ENCODE measurements at places on chromosomes 12 and 14.
A peak's percentile ranks its signal among the peaks of the same experiment; 100 is the strongest.

DNA sequence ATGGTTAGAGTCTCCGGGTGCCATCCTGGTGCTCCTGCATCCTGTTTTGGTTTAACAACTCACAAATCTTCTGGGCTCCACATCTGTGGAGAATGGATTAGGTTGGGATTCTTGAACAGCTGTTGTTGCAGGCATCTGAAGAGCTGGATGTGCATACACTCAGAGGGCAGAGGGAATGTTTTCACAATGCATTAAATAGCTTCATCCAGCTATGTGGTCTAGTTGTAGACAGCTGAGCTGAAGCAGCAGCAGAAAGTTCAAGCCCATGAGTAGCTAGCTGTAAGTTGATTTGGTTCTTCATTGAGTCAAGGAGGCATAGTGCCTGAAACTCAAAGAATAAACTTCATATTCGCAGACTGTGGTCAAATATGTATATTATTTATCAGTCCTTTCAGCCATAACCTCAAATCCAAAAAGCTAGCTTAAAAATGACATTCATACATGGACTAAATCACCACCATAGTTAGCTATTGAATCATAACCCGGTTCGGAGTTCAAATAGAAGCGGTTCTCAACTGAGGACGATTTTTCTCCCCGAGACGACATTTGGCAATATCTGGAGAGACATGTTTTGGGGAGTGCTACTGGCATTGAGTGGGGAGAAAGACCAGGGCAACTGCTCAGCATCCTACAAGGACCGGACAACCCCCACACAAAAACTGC, 858 bp upstream of the ANKRD13A start:
- DNase-seq, result peak; percentile 30

GRCh38 chr12:127685491-127685890, 581.5 kb upstream of the TMEM132C start:
- peak; percentile 93 for DNase-seq

GRCh38 chr12:46608431-46609272, 217.1 kb downstream of the SLC38A4 start:
- no peak for DNase-seq

DNA sequence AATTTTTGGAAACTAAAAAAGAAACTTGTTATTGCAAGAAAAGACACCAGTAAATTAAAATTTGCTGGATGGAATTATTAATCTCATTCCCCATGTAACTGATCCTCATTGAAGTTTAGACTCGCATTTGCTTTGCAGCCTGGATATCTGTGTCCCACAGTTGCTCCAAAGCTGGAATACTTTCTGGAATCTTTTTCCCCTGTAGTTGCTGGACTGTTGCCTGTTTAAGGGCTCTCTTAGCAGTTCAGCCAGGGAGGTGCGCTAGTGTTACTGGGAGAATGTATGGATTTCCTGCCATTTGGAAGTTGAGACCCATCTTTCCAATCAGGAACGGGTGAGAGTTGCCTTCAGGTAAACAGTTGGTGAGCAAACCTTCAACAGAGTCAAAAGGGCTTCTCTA, 20.3 kb downstream of the BCL2L14 start:
- no peak for DNase-seq

DNA sequence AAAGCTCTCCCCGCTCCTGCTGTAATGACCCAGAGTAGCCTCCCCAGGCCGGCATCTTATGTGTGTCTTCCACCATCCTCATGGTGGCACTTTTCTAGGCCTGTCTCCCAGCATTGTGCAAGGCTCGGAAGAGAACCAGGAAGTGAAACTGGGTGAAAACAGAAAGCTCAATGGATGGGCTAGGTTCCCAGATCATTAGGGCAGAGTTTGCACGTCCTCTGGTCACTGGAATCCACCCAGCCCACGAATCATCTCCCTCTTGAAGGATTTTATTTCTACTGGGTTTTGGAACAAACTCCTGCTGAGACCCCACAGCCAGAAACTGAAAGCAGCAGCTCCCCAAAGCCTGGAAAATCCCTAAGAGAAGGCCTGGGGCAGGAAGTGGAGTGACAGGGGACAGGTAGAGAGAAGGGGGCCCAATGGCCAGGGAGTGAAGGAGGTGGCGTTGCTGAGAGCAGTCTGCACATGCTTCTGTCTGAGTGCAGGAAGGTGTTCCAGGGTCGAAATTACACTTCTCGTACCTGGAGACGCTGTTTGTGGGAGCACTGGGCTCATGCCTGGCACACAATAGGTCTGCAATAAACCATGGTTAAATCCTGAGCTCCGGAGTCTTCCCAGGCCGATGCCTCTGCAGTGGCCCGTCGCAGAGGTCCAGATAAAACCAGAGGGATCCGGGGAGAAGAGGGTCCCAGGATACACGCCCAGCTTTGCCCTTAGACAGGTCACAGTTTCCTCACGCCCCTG, 15.6 kb downstream of the ACVRL1 start:
- no peak for DNase-seq

- no peak for DNase-seq
These were observed 18.4 kb upstream of the OR6S1 start for GRCh38 chr14:20659813-20660395.

DNA sequence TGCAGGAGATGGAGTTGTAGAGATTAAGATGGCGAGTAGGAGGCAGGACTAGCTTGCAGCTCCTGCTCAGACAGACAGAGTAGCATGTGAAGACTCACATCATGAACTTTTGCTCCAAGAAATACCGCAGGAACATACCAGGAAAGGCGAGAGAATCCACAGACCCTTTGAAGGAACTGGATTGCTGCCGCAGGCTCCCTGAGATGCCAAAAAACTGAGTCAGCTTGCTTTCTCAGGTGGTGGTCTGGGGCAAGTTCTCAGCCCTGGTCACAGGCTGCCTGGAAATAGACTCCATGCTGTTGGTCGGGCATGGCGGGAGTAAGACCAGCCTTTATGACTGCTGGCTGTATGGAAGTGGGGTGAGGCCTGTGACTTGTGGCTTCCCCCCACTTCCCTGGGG, 163.6 kb upstream of the NAV3 start:
- DNase-seq, result no peak

GRCh38 chr12:130634866-130635265, 81.2 kb downstream of the RIMBP2 start:
- no peak for DNase-seq

- DNase-seq, result no peak
These were observed 40.0 kb downstream of the PACS2 start for GRCh38 chr14:105354541-105354940.

DNA sequence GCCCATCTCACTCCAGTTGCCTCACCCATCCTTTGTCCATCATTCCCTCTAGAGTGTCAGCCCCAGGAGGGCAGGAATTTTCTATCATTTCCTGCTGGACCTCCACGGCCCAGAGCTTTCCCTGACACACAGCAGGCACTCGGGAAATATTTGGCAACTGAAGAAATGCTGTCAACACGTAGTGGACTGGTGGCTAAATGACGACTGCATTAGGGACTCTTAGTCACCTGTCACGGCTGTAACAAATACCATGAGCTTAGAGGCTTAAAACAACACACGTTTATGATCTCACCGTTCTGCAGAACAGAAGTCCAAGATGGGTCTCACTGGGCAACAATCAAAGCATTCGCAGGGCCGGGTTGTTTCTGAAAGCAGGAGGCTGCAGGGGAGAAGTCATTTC, 91.3 kb downstream of the PHETA1 start:
- DNase-seq, result no peak

- DNase-seq, result no peak
These were observed 269.2 kb upstream of the DAAM1 start for GRCh38 chr14:58919217-58919616.

DNA sequence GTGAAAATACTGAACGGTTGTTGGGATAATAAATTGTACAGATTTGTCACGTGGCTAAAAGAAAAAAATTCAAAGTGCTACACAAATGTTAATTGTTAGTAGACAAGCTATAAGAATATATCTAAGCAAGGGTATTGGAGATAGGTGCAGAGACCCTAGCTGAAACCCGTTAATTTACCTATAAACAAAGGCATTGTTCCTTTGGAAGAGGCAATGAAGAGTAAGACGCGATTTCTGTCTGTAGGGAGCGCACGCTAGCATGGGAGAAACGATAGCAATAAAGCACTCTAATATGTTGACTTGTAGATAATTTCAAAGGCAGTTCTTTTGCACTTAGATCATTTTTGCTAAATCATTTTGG, 565 bp downstream of the CCDC77 start:
- peak; percentile 44 for DNase-seq

- DNase-seq, result peak; percentile 78
These were observed 91.0 kb downstream of the LRRC74A start for GRCh38 chr14:76917158-76917596.

- no peak for DNase-seq
These were observed 94.5 kb upstream of the PELI2 start for GRCh38 chr14:56023661-56024081.

GRCh38 chr12:132523576-132524331, 33.8 kb downstream of the FBRSL1 start:
- peak; percentile 77 for DNase-seq

DNA sequence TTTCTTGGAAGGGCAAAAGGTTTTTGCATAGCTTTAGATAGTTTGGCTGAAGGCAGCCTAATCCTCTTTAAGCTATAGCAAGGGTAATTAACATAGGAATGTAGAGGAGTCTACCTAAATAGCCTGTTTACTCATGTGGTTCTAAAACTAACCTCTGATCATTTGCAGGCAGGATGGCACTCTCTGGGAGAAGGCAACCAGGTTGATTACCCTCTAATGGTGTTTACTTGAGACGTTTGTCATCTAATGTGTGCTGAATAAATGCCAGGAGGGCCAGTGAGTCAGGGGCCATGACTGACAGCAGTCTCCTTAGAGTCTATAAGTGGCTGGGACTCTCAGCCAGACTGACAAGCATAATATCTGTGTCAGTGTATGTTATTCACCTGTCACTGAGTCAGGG, 286.4 kb downstream of the PCNX1 start:
- DNase-seq, result no peak

GRCh38 chr12:84741031-84741430, 171.6 kb downstream of the SLC6A15 start:
- no peak for DNase-seq

GRCh38 chr12:127957001-127957660, 309.8 kb upstream of the TMEM132C start:
- DNase-seq, result no peak

DNA sequence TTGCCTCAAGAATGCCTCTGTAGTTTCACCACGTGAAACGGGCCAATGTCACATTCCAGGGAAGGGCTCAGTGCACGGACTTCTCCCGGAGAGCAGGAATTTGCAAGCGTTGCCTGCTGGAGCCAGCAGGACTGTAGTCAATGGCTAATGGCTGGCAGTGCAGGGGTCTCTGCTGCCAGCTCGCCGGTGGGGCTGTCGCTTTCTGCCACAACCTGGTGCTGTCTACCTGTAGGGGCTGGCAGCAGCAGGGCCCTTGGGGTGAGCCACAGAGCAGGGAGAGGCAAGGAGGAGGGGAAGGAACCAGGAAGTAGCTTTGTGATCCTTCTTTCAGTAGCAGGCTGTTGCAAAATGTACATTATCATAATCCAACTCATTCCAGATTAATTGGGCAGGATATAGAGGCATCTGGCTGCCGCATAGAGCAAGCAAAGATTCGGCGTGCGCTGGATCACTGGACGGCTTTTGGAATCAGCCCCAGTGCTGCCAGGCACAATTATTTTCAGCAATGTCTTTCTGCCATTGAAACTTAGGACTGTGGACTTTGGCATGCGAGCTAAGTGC, 114.1 kb downstream of the PAPOLA start:
- DNase-seq, result peak; percentile 8

GRCh38 chr14:105358140-105358846, 40.0 kb upstream of the TEX22 start:
- no peak for DNase-seq

GRCh38 chr12:104863296-104863948, 94.7 kb downstream of the SLC41A2 start:
- DNase-seq, result no peak

- peak; percentile 42 for DNase-seq
These were observed 39.0 kb downstream of the PLXNC1 start for GRCh38 chr12:94187361-94187760.

GRCh38 chr12:109432842-109433304, 44.2 kb downstream of the KCTD10 start:
- peak; percentile 76 for DNase-seq

DNA sequence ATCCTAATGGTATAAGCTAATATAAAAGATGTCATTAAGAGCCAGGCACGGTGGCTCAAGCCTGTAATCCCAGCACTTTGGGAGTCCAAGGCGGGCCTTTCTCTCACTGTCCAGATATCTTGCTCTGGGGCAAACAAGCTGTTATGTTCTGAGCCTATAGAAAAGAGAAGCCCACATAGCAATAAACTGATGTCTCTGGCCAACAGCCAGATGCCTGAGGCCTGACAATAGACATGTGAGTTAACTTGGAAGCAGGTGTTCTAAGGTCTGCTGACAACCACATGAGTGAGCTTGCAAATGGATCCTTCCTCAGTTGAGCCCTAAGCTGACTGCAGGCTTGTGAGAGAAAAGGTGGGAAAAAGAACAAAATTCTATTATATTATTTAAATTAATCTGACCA, 25.0 kb downstream of the YAF2 start:
- DNase-seq, result no peak

DNA sequence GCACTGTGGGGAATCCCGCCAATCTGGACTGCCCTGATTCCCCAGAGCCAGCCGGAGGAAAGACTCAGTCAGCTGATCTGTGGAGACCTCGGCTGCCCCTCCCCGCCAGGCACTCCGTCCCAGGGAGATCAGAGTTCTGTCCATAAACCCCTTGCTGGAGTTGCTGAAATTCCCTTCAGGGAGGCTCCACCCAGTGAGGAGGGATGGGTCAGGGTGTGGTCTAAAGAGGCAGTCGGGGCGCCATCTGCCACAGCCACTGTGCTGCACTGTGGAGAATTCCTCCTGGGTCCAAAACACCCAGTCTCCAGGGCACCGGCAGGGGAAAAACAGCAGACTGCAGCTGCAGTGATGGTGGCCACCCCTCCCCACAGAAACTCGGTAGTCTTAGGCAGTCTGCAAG, 1922.3 kb upstream of the FLRT2 start:
- no peak for DNase-seq

GRCh38 chr14:91246051-91246852, 1.7 kb upstream of the GPR68 start:
- DNase-seq, result no peak

DNA sequence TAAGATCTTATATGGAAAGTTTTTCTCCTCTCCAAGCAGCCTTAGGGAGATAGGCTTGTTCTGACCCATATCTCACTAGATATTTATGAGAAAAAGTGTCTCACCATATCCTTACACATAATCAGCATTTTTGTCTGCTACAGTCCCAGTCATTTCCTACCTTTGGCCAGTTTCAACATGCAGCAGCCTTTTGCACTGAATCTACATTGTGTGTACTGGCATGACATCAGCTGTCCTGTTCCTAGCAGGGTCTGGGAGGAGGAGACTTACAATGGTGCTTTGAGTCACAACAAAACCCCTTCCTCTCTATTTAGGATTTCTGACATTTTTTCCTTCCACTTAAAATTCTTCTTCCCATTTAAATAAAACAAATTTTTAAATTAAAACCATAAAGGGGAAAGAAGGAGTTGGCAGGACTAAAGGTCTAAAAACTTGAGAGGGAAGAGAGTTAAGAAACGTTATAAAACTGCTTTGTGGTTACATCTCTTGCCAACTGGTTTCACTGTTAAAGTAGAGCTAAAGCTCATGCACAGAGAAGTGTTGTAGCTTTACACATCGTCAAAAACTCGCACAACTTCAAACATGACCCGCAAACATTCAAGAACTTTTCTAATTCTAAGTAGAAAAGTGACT, 53.3 kb upstream of the CERS5 start:
- no peak for DNase-seq

- no peak for DNase-seq
These were observed 157.9 kb downstream of the ZNF664 start for GRCh38 chr12:124130691-124131591.

- DNase-seq, result no peak
These were observed 84.9 kb upstream of the FOXG1 start for GRCh38 chr14:28681681-28682080.

- no peak for DNase-seq
These were observed 82.9 kb upstream of the SCAF11 start for GRCh38 chr12:46073321-46073720.

Data from cerebellar cortex (tissue), 1 donor.